ENCODE measurements at places on chromosomes 3 and 15. TPM values are rescaled to one million over a fixed set of nuclear protein-coding genes. Genes with fewer than 3 reads are reported as not detected.

GRCh38 chr15:85429522-85429921, 49.1 kb downstream of the AKAP13 start:
- no peak for DNase-seq

DNA sequence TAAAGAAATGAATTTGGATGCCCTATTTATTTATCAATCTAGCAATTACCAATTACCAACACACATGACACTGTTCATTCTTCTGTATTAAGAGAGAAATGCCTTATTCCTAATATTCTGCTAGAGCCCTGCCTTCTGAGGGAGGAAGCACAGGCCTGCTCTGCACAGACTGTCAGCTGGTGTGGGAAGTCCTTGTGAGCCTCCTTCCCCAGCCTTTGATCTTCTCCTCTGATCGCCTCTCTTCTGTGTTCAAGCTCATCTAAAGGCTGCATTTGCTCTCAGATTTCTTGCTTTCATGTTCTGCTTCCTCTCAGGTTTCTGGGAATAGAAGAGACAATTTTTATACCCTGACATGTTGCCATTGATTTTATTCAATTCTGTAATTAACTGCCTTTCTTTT, 290.6 kb upstream of the UMPS start:
- no peak for DNase-seq

- no peak for DNase-seq
Measured at GRCh38 chr3:67688231-67688630, 33.8 kb upstream of the SUCLG2 start.

- DNase-seq: no peak
Measured at GRCh38 chr3:86147119-86147518, 843.8 kb downstream of the VGLL3 start.

Gene CHRFAM7A
- 1.8 TPM for total RNA-seq

Gene LRRC31
- total RNA-seq: not detected

Measured in left cardiac atrium (tissue), 4 donors.